ENCODE measurements at places on chromosomes 7 and 10.

GRCh38 chr7:137798073-137798763 is 48.6 kb downstream of the DGKI start:
- no peak for DNase-seq

GRCh38 chr10:4719036-4719435 is 107.0 kb upstream of the AKR1E2 start:
- DNase-seq = no peak

DNA sequence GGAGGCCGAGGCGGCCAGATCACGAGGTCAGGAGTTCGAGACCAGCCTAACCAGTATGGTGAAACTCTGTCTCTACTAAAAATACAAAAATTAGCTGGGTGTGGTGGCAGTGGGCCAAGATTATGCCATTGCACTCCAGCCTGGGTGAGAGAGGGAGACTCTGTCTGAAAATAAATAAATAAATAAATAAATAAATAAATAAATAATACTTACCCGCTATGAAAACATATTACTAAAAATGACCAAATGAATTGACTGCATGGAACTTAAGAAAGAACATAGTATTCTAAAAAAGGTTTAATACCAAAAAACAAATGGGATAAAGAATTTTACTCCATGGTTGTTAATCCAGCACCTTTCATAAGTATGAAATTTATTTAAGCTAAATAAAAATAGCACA is 305.0 kb downstream of the GATA3 start:
- DNase-seq = no peak

DNA sequence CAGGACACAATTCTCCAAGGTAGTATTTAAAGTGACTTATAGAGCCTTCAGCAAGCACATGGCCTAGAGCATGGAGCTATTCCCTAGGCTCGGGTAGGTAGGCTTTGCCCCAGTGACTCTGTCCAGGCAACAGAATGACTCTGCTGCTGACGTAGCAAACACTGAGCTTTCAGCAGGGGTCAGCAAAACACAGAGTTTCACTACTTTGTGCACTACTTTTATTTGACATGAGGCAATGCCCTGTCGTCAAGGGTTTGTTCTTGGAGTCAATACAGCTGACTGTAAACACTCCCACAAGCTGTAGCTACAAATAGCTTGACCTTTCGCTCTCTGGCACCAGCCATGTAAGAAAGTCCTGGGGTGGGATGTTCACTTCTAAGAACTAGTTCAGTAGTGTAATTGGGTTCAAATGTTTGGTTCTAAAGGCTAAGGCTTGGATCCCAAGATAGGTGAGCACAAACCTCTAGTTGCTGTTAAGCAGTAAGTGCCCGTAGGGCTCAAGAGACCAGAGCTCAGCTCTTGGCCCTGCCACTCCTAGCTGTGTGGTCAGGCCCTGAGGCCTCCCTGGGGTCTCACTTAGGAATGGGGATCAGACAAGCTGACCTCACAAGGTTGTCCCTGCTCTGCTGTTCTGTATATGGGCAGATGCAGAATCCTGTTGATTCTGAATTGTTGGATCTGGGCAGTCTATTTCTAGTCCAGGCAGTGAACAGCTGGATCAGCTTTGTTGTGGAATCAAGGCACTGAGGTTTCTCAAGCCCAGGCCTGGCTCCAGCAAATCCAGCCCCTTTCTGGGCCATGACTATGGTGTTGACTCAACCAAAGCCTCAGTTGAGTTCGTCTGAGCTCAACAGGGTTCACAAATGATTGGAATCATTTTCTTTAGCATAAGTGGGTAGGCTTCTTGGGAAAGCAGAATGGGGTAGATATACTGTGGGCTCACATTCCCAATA is 10.7 kb downstream of the NODAL start:
- DNase-seq = no peak

GRCh38 chr10:77609781-77610272 is 27.8 kb downstream of the KCNMA1 start:
- DNase-seq = no peak

- DNase-seq = no peak
These were observed 111.5 kb downstream of the PLXNA4 start for GRCh38 chr7:132464740-132465139.

DNA sequence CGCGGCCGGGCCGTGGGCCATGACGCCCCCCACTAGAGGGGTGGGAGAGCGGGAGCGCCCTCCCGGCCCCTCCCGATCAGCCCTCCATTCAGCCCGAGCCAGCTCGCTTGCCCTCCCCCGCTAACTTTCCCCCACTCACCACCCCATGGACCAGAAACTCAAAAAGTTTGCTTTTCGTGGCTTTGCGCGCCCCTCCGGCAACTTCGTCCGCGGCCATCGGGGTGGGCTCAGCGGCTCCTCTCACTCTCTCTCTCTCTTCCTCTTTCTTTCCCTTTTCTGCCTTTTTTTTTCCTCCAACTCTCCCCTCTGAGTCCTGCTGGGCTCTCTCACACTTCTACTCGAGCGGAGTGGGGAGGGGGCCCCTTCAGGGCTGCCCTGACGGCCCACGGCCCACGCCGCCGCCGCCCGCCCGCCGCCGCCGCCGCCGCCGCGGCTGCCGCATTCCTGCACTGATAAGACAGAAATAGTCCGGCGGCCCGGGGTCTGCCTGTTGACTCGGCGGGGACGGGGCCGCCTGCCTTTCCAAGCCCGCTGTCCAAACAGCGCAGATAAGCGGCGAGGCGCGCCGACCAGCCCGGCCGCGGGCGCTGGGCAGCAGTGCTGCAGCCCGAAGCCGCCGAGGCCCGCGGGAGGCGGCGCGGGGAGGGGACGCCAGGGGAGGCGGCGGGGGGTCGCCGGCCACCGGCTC is at the start of gene SMARCD3:
TSS of gene SMARCD3 (minus strand) at position 349 of the 688 bp plus-strand sequence. CDS start at position 217, 132 bp downstream.
- no peak for DNase-seq

GRCh38 chr10:35372329-35372728 is 36.0 kb downstream of the CCNY start:
- no peak for DNase-seq

DNA sequence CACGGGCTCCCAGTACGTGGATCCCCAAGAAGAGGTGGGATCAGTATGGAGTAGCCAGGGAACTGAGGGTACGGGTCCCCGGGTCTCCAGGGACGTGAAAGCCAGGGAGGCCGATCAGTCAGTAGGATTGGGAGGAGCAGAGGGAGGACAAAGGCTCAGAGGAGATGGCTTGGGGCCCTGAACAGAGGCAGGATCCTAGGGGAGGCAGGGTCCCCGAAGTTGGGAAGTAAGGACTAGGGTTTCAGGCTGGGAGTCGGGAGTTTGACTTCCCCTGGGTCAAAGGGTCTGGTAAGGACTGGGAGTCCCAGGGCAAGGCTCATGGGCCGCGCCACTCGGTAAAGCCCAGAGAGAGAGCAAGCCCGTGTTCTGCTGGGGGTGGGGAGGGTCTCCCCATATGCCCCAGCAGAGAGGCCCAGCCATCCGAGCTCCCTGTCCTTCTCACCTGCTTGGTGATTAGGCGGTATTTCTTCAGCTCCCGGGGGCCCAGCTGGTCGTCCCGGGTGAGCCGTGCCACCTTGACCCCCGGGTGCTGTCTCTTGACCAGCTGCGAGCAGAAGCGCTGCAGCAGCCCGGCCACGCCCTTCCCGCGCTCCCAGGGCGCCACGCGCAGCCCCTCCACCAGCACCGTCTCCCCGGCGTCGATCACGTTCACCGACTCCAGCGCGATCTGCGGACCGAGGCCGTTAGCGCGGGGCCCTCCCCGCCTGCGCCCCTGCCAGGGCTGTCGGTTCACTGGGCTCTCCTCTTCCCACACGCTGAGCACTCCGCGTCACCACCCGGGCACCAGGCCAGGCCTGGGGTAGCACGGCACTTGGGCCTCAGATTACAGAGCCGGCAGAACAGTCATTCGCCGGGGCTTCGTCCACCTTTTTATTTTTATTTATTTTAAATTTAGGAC is 7.0 kb downstream of the NAT16 start:
- DNase-seq = no peak

DNA sequence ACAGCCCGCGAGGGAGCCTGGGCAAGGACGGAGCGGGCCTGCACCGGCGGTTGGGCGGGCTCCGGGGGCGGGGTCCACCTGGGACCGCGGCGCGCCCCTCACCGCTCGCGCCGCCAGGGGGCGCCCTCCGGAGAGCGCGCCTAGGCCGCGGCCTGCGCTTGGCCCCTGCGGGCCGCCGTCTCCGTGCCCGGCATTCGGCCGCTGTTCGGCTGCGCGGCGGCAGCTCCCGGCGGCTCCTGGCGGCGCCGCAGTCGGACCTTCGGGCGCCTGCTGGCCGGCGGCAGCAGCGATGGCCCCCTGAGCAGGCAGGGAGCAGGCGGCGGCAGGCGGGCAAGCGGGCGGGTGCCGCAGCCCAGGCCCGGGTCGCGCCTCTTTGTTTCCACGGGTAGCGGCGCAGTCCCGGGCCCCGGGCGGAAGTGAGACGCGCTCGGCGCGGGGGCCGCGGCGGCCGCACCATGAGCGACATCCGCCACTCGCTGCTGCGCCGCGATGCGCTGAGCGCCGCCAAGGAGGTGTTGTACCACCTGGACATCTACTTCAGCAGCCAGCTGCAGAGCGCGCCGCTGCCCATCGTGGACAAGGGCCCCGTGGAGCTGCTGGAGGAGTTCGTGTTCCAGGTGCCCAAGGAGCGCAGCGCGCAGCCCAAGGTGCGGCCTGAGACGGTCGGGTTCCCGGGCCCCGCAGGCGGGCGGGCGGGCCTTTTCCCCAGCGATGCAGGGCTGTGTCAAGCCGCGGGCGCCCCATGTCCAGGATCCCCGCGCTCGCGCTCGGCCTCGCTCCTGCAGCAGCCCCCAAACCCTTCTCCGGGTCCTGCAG is at the start of gene INTS15:
TSS of gene INTS15 (plus strand) at position 193 of the 816 bp plus-strand sequence. CDS start at position 456, 263 bp downstream.
- DNase-seq = peak; percentile 68

DNA sequence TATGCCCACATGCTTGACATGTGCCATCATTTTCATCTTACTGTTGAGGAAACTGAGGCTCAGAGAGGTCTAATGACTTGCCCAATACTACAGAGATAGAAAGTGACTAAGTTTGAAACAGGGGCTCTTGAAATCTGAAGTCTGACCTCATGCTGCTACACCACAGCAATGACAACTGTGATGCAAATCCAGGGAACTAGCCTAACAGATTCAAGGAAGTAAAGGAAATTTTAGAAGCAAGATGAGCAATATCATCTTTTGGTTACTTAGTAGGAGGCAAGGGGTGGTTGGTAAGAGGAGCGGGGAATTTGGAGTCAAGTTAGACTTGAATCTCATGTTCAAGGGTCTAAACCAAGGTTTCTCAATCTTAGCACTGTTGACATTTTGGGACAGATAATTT is 26.3 kb upstream of the OSBPL3 start:
- no peak for DNase-seq

GRCh38 chr10:93208717-93209464 is 135.2 kb downstream of the CYP26A1 start:
- no peak for DNase-seq

GRCh38 chr7:45888993-45889366 is 692 bp downstream of the IGFBP1 start:
- DNase-seq = no peak

DNA sequence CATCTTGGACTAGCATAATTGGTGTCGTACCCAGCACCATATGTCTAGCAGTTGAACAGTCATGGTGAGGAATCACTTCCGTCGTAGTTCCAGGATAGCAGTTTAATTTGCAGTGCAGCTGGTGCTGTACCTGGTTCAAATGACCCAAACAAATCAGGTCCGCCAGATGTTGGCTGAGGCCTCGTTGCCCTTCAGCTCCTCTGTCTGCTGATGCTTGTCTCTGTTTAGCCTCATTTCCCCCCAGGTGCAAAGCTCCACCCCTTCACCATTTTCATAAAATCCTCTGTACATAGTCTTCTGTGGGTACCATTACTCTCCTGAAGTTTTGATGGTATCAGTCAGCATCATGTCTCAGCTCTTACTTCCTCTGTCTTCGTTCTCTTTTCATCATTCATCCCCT is 35.1 kb downstream of the UMAD1 start:
- DNase-seq = no peak

GRCh38 chr10:37765216-37765615 is 92.2 kb downstream of the ZNF248 start:
- no peak for DNase-seq

DNA sequence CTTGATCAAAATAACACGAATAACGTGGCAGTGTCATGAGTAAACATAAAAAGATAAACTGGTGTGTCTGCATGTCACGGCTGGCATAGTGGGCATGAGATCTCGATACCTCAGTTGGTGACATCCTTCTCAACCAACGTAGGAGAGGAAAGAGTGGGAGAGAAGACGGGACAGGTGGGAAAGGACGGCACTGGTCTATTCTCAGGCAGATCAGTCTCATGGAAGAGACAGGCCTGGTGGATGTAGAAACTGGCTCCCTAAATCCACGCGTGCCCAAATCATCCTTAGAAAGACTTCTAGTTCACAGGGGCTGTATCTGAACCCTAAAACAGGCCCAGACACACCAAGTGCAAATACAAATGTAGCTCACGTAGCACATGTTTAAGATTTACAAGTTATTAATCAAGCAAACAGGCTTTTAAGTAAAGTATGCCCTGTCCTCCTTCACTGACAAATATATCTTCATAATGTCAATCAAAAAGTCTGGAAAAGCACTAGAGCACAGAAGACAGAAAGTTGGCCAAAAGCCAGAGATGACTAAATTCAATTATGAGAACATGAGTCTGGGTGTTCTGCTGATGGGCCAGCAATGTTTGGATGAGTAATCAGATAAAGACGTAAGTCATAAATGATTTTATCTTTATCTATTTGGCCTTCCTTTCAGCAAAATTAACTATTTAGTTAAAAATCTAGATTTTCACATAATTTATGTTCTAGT is 56.3 kb downstream of the SFMBT2 start:
- DNase-seq = no peak

DNA sequence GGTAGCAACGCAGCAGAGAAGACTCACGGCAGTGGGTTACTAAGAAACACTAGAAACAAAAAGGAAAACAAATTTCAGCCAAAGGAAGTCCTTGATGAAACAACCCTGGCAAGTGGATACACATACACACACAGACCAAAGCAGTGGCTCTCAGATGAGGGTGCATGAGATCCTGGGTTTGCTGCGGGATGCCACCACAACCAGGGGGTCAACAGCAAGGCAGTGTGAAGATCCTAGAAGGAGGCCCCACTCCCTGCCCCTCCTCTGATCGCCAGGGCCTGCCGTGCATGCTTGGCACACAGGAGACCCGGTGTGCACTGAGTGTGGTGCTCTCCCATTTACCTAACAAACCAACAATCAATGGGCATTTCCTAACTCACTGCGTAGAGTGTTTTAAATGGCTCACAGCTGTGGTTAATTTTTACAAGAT is 252.3 kb upstream of the KLF14 start:
- DNase-seq = no peak

- no peak for DNase-seq
These were observed 171.9 kb downstream of the GRID1 start for GRCh38 chr10:86194684-86195083.

DNA sequence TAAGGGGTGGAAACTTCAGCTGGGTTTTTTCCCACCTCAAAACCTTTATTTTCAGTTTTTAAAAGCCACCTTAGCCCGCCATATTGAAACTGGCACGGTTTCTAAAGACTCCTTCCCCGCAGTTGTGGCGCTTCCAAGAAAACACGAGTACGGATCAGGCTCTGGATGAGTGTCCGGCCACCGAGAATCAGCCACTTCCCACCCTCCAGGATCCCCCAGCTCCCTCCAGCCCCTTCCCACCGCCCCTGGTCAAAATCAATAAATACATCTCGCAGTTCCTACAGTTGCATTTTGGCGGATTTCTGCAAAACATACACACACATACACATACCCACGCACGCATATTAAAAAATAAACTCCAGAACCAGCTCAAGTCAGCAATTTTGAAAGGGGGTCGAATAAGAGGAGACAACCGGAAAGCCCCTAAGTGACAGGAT is 1.1 kb downstream of the SFMBT2 start:
- DNase-seq = no peak

GRCh38 chr10:103703941-103704919 is 151.1 kb downstream of the SH3PXD2A start:
- DNase-seq = no peak

GRCh38 chr7:78015574-78016260 is 217.1 kb downstream of the PHTF2 start:
- no peak for DNase-seq

- DNase-seq = peak; percentile 47
These were observed 94.0 kb upstream of the ZMIZ1 start for GRCh38 chr10:78974617-78975317.

All from GOT3 (cell line).